Activated CD4-positive, CD25-positive, alpha-beta regulatory T cell (primary cell): ENCODE measurements at places on chromosomes 1 and 21.

GRCh38 chr1:3192825-3193224 lies 123.8 kb downstream of the PRDM16 start:
- DNase-seq = no peak

DNA sequence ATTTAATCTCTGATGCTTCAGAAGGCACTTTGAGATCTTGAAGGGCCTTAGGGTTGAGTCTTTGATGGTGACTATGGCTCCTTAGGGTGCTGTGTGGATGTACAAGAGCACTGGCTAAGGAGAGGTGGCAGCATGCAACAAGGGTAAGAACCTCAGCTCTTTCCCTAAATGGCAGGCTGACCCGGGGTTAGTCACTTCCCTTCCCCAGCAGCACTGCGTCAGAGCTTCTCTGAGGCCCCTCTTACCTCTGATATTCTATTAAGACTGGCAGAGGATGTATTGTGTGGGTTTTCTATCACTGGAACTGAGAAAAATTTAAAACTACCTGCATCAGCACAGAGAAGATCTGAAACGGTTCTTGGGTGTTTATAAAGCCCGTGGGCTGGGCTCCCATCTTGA lies 11.8 kb downstream of the C1orf116 start:
- no peak for DNase-seq

GRCh38 chr1:183933528-183934179 lies 103.9 kb downstream of the COLGALT2 start:
- DNase-seq = no peak

DNA sequence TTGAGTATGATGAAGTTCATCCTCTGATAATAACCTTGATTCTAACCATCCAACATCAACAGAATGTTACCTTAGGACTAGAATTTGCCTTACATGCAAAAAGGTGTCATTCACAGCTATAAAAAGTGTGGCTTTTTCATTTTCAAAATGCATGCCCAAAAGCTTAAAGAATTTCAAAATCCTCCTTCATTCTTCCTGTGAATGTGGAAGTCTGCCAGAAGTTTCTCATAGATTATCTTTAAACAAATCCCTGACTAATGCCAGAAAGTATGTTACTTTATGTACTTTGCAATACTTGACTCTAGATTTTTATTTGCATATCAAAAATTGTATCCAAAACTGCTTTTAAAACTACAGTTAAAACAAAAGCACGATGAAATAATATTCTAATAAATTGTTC lies 270.6 kb upstream of the ZRANB2 start:
- DNase-seq = no peak

DNA sequence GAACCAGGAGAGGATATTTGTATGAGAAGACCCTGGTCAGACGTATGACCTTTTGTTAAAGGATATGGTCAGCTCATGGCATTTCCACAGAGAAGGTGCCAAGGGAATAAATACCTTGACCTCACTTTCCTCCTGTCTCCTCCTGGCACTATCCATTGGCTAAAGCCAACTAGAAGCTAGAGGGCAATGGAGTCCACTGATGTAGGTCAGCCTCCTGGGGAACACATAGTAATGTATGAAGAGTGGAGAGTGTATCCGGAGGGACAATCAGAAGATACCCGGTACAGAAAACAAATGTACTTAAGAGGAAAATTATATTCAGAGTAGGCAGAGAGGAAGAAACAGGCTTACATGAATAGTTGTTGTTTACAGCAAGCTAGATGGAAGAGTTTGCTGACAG lies 698 bp upstream of the NTMT2 start:
- no peak for DNase-seq

GRCh38 chr1:154739654-154740053 lies 130.4 kb downstream of the KCNN3 start:
- no peak for DNase-seq

GRCh38 chr1:201344206-201345080 lies 33.0 kb downstream of the TNNT2 start:
- no peak for DNase-seq

- no peak for DNase-seq
Measured at GRCh38 chr1:57124768-57125446, 159.1 kb upstream of the C8B start.

DNA sequence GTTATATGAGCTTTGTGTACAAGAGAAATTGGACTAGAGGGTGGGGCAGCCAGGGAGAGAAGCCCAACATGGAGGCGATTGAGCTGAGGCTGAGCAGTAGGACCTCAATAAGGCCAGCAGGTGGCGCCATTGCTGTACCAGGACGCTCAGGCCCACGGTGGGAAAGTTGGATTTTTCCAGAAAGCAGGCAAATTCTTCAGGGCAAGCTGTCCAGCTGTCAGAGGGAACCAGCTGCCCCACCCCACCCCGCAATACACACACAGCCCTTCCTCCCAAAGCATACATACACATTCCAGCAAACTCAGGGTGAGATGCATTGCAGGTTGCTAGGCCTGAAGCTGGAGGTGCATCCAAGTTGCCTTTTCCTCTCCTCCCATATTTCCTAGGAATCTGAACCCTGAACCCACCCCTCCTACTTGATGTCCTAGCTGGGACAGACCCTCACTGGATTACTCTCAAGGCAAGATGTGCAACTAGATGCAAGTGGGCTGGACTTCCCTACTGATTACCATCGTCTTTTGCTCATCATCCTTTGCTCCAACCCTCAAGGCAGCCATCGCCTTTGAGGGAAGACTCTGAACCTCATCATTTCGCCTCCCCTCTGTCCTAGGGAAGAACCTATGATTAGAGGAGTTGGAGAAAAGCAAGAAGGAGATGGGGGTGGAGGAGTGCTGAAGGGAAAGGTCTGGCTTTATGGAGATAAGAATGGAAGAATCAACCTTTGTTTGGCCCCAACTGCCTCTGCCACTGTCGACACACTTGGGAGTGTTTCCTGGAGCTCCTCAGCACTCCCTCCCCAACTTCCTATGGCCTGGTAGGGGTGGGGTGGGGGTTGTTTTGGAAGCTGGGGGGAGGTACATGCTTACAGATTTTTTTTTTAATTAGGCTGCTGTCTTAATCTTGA lies 25.5 kb downstream of the CD34 start:
- DNase-seq = peak; percentile 34

DNA sequence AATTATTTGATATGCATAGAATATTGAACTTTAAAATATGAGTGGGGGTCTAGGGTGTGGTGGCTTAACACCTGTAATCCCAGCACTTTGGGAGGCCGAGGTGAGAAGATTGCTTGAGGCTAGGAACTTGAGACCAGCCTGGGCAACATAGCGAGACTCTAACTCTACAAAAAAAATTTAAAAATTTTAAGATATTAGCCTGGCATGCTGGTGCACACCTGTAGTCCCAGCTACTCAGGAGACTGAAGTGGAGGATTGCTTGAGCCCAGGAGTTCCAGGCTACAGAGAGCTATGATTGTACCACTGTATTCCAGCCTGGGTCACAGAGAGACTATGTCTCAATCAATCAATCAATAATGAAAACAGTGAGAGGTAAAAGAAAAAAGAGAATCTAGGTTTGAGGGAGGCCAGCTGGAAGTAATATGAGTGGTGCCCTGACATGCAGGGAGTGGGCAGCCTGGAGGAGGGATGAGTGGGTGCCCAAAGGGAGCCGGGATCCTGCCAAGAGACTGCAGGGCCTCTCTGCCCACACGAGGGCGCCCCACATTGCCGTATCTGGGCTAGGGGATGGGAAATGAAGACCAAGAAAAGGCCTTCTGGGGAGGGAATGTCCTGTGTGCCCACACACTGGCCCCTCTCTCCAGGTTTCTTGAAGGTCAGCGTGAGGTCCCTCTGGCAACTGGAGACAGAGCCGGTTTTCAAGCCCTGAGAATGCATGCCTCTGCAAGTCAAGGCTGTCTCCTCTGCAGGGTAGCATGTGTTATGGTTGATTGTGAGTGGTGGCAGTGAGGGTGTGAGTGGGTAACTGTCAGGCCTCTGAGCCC lies 93.9 kb upstream of the PPM1J start:
- peak; percentile 36 for DNase-seq

GRCh38 chr1:228982637-228983036 lies 247.4 kb downstream of the RHOU start:
- DNase-seq = no peak

DNA sequence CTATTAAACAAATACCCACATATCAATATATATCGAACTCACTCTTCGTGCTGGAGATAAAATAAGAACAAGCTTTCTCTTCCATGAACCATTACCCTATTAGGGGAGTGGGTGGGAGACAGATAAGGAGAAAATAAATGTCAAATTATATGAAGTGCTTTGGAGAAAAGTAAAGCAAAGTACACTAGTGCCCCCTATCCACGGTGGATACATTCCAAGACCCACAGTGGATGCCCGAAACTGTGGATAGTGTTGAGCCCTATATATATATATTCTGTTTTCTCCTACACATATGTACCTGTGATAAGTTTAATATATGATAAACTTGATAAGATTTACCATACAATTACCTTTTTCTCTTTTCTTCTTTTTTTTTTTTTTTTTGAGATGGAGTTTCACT lies 54.6 kb downstream of the FH start:
- no peak for DNase-seq

DNA sequence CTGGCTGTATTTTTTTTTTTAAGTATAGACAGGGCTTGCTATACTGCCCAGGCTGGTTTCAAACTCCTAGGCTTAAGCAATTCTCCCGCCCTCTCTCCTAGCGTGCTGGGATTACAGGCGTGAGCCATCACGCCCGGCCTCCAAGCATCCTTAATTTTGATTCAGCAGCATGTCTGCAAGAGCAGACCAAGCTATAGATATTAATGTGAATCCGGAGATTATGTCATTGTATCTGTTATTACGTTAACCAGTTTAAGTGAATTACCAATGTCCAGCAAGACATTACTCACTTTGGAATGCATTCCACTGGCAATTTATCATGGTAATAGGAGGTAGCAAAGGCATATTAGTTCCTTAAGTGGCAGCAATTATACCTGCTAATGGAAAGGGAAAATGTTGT lies 179.7 kb downstream of the CHRM3 start:
- no peak for DNase-seq

DNA sequence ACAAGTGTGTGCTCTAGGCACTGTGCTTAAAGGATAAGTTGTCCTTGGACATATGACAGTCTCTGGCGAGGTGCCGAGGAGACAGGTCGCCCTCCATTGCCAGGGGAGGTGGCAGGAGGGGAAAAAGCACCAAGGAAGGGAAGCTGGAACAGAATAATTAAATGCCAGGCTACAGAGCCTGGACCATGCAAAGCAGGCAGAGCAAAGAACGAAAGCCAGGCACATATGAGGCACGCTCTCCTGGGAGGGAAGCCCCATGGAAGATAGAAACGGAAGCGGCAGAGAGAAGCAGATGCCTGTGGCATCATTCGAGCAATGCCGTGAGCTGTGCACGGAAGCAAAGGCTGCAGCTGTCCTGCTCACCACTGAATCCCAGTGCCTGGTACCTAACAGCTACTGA lies 91.2 kb downstream of the JAK1 start:
- DNase-seq = no peak

- DNase-seq = no peak
Measured at GRCh38 chr1:199758626-199759255, 268.8 kb upstream of the NR5A2 start.

GRCh38 chr21:45267390-45267760 lies 20.3 kb downstream of the POFUT2 start:
- no peak for DNase-seq

GRCh38 chr1:154352581-154353459 lies 27.5 kb downstream of the ATP8B2 start:
- DNase-seq = no peak
